ENCODE measurements at places on chromosomes 6 and 20.

- DNase-seq: no peak
Measured at GRCh38 chr6:101257163-101257562, 136.3 kb upstream of the GRIK2 start.

DNA sequence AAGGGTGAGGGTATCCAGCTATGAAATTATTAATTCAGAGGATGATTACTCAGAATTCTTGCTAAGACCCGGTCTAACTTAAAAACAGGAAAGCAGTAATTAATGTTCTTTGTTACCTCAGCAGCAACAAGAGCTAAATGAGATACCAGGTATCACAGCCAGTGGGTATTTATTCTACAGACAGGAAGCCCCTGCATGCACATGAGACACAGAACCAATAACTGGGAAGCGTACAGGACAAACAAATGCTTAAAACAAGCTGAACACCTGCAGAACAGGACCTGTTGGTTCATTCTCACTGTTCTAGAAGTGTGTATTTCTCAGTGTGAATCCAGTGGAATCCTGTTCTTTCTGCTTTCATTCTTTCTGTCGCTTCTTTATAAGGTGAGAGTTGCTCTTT, 30.9 kb downstream of the SCML4 start:
- DNase-seq: no peak

- DNase-seq: no peak
Measured at GRCh38 chr6:5673019-5673790, 333.5 kb downstream of the NRN1 start.

GRCh38 chr20:61558726-61559125, 306.7 kb downstream of the CDH4 start:
- DNase-seq: no peak

DNA sequence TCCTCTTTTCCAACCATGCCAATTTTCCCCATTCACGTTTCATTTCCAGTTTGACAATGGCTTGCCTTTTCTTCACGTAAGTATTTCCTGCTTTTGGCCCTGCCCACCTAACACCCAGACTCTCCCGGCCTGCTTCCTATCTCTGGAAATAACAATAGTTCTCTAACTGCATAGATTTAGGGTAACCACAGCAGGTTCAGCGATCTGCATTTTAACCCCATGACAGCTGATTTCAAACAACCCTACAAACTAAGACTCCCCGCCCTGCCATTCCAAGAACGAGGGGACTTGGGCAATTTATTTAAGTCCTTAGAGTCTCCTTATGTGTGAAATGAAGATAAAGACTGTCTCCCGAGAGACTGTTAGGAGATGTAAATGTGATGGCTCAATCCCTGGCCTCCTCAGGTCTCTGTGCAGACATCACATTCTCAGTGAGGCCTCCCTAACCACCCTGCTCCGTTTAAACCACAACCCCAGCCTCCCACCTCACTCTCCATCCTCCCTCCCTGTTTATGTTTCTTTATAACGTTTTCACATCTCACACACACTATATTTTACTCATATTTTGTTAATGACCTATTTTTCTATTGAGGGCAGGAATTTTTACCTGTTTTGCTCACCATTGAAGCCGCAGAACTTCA, 134.8 kb downstream of the GJA10 start:
- DNase-seq: no peak

DNA sequence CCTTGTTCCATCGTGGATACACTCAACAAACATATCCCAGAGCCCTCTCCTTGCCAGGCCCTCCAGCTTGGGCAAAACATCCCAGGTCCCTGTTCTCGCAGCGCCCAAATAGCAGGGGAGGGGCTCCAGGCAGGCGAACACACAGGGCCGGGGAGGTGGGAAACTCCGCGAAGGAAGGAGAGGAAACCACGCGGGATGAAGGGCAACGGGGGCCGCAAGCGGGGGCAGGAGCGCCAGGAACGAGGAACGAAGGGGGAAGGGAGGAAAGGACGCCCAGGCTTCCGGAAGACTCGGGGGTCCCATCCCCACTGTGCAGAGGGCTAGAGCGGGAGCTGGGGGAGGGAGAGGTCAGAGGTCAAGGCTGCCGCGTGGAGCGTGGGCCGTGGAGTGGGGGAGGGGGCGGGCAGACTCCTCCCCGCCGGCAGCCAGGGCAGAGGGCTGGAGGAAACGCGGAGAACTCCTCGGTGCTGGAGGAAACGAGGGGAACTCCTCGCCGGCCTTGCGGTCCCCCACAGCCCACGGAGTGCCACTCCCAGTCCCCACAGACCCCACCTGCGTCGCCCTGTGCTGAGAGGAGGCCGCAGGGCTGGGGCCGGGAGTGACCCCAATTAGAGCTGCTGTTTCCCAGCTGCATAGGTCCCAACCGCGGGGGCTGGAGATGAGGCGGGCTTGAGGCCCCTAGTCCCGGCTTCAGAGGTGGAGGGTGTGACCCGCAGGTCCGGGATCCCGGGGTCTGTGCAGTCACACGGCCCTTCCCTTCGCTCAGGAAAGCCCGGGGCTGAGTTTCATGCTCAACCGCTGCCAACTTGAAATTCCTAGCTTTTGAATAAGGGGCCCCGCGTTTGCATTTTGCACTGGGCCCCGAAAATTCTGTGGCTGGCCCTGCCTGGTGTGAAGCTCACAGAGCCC, 1.2 kb upstream of the RBM38 start:
- DNase-seq: peak; percentile 80

GRCh38 chr6:16539086-16539931, 222.0 kb downstream of the ATXN1 start:
- DNase-seq: no peak

DNA sequence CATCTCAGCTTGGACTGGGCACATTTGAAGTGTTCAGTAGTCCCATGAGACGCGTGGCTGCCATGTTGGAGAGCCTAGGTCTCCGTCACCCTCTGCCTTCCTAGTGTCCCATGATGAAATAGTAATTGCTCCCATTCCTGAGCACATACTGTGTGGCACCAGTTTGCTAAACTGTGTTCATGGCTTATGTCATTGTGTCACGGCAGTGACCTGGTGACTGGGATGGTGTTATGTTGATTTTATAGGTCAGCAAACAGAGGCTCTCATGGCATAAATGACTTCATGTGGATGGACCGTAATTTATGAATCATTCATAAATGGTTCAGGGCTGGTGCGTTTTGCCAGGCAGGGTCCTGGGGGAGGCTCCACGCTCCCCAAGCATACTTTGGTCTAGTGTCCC, 3.8 kb downstream of the BCAS4 start:
- DNase-seq: no peak

GRCh38 chr6:147063469-147064031, 140.7 kb upstream of the STXBP5 start:
- no peak for DNase-seq

DNA sequence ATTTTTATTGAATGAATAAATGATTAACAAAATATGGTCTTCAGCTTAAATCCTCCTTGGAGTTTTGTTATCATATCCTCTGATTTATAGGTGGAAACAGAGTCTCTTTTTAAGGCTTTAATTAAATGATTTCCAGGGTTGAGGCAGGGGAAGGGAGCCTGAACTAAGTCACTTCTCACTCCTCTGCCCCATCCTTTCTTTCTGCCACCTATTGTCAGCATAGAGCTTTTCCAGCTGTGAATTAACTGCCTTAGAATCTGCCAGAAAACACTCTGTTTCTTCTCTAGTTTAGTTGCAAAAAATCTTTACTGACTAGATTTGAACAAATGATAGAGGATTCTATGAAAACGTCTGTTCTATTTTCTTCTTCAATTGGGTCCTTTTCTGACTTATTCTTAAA, 9.8 kb downstream of the OGFRL1 start:
- no peak for DNase-seq

- DNase-seq: no peak
Measured at GRCh38 chr6:136103763-136104311, 146.3 kb downstream of the MTFR2 start.

GRCh38 chr20:10429443-10429981, 4.5 kb downstream of the MKKS start:
- DNase-seq: no peak

GRCh38 chr6:9523462-9523861, 891.4 kb downstream of the TFAP2A start:
- DNase-seq: no peak

GRCh38 chr20:47358672-47359529, 2.4 kb upstream of the ZMYND8 start:
- peak; percentile 47 for DNase-seq

GRCh38 chr20:19727251-19727847, 30.7 kb upstream of the RIN2 start:
- DNase-seq: no peak

DNA sequence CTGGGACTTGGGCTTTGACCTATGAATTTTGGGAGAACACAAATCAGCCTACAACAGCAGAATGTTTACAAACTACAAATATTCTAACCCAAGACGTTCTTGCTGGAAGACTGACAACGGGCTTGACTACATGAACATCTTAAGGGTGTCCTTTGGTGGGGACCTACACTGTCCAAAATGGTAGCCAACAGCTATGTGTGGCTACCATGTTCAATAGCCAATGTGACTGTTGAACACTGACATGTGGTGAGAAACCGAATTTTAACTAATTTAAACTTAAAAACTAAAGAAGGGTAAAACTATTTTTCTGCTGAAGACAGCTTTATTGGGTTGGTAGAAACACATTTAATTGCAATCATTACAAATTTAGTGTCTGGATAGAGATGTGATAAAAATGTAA, 30.1 kb downstream of the LINC00237 start:
- no peak for DNase-seq

Data from GM06990 (cell line).